ENCODE measurements at places on chromosomes 7 and 10.

DNA sequence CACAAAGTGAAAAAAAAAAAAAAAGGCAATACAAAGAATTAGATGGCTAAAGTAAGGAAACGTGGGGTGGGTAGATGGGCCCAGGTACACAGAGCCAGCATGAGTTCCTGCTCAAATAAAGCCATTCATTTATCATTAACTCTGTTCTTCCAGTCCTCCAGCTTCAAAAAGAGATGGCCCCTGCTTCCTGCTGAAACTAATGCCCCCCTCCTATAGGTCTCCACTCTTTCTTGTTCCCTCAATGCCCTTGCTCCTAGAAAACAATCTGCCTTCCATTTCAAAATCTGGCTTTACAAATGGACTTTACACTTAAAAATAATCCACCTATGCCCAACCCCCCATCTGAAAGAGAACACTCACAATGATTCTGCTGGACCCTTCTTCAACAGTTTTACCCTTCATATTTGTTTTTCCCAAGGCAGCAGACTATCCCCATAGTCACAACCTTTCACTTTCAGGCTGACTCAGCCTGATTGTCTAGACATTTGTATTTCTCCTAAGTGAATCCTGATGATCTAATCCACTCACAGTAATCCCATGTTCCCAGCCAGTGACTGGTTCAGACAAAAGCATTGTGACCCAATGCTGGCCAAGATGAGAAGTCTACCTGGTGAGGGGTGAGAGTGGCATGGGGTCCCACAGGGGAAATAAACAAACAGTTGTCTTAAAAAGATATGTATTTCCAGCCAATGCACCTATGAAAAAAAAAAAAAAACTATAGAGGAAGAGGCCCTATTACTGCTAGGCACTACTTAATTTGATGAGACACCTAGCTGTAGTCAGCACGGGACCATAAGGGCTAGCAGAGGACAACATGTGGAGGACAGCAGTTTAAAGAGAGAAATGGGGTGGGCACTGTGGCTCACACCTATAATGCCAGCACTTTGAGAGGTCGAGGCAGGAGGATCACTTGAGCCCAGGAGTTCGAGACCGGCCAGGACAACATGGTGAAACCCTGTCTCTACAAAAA lies 74.6 kb upstream of the GRID1 start:
- no peak for DNase-seq

GRCh38 chr10:102393411-102394078 lies 2.0 kb upstream of the NFKB2 start:
- no peak for DNase-seq

- DNase-seq: no peak
Observed at GRCh38 chr7:74148491-74148890, 25.7 kb upstream of the EIF4H start.

DNA sequence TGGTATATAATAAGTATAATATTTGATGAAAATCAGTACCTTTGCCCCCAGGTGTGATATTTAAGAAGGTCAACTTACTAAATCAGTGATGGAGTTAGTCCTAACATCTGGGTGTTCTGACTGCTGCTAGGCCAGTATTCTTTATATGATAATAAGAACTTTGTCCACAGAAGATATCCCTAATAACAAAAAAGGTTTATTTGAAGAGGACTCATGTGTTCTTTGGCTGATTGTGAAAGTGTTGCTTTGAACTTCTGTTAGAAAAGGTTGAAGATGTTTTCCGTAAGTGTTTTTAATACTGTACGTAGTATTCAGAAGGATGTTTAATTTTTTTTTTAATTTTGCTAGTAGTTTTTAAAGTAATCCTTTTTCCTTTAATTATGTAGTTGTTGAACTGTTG lies 10.2 kb downstream of the PTEN start:
- no peak for DNase-seq

- no peak for DNase-seq
Observed at GRCh38 chr7:69651101-69651590, 52.9 kb downstream of the AUTS2 start.

DNA sequence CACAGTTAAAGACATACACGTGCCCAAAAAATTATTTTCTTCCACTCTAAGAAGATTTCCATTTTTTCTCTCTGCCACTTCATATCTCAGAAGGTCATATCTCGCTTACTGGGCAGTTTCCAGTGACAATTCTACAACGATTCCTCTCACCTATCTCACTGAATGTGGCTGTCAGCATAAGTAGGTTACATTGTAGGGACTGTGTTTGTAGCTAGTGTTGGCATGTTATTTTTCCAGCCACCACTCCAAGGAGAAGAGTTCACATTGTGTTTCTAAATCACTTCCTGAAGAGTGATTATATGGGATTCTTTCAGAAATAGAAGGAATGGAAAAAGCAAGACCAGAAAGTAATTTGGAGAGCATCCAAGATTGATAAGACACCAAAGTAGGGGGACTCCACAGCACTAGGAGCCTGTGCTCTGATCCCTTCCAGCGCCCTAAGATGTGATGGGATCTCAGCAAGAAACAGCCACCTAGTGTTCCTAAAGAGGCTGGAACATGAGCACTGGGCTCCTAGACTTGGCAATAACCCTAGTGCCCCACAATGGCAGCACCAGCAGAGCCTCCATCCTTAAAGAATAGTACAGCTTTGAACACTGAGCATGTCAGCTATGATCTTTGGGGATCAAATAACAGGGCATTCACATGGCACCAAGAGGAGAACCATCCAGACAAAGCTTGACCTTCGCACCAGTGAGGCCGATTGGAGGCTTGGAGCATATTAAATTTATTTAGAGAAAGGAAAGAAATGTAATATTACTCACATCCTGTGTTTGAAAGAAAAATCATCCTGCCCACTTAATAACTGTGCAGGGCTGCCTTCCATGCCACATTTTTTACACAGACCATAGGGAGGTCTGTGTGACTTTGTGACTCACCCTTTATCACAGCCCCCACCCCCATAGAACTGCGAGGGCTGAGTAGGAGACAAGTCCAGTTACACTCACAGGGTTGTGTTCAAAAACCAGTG lies 51.8 kb downstream of the CAV1 start:
- no peak for DNase-seq

GRCh38 chr10:34791947-34792346 lies 23.1 kb downstream of the PARD3 start:
- DNase-seq: no peak

DNA sequence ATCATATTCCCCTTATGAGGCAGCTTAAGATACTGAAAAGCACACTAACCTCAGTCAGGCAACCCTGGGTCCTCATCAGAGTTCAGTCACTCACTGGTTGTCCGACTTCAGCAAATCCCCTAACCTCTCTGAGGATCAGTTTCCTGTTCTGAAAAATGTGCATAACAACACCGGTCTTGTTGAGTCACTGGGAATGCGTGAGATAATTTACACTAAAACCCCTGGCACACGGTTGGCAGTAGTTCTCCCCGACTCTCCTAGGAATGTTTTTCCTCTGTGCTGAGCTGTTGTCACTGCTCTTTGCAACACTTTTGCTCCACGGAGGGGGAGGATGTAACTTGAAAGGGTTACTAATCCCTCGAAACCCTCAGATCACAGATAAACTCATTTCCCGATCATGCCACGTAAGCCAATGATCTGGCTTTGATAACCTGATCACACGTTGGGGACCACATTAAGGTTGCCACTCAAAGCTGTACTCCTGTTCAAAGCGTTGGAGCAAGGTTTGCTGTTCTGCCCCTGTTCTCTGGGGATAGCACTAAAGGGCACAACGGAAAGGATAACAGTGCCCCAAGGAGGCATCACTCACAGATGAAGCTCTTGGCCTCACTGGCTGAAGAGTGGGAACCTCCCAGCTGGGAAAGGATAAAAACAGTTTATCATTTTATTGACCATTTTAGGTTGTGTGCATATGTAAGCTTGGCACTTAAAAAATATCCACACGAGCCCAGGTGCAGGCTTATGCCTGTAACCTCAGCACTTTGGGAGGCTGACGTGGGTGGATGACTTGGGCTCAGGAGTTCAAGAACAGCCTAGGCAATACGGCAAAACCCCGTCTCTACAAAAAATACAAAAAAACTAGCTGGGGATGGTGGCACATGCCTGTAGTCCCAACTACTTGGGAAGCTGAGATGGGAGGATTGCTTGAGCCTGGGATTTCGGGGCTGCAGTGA lies 5.0 kb upstream of the RBM17 start:
- DNase-seq: no peak

- DNase-seq: no peak
Observed at GRCh38 chr7:1260244-1260635, 27.6 kb downstream of the UNCX start.

DNA sequence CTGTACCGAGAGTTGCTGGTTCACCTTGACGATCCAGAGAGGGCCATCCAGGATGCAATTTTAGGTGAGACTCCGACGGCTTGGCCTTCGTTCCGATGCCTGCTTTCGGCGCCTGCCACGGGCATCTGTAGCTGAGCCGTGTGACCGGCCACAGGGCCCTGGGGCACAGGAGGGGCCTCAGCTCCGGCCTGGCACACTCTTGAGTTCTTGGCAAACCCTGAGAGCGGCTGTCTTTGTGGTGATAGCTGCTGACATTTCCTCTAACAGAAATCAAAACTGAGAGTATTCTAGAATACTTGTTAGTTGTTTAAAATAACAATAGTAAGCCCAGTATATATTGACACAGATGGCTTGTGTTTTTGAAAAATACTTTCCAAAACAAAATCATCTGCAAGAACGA lies 52.2 kb upstream of the SUN1 start:
- DNase-seq: no peak

GRCh38 chr7:36600869-36601530 lies 123.3 kb downstream of the AOAH start:
- no peak for DNase-seq

DNA sequence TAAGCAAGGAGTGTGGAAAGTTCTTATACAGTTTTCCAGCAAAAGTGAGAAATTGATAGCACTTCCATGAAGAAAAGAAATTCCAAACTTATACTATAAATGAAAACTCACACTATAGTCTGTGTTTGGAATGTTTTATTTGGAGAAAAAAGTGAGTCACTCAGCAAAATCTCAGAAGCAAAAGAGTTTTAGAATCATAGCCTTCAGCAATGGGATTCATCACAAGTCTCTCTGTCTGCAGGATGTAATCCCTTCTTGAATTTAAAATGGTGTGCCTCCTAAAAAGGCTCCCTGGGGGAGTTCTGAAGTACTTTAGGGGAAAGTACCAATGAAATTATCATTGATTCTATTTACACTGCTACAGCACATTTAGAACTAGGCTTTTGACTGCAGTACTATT lies 756.4 kb downstream of the XPNPEP1 start:
- no peak for DNase-seq

DNA sequence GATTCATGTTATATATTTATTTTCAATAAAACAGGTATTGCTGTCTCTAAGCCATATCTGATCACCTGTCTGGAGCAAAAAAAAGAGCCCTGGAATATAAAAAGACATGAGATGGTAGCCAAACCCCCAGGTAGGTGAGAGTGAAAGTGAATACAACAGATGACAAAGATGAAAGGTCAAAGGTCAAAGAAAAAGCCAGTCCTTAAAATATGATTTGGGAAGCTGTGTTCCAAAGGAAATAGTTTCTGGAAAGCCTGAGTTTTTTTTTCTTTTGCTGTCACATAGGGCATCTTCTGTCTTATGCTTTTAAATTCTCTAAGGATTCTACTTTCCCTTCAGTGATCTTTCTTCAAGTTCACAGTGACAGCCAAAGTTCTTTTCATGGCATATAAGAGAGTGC lies 25.9 kb downstream of the ZNF107 start:
- DNase-seq: no peak

DNA sequence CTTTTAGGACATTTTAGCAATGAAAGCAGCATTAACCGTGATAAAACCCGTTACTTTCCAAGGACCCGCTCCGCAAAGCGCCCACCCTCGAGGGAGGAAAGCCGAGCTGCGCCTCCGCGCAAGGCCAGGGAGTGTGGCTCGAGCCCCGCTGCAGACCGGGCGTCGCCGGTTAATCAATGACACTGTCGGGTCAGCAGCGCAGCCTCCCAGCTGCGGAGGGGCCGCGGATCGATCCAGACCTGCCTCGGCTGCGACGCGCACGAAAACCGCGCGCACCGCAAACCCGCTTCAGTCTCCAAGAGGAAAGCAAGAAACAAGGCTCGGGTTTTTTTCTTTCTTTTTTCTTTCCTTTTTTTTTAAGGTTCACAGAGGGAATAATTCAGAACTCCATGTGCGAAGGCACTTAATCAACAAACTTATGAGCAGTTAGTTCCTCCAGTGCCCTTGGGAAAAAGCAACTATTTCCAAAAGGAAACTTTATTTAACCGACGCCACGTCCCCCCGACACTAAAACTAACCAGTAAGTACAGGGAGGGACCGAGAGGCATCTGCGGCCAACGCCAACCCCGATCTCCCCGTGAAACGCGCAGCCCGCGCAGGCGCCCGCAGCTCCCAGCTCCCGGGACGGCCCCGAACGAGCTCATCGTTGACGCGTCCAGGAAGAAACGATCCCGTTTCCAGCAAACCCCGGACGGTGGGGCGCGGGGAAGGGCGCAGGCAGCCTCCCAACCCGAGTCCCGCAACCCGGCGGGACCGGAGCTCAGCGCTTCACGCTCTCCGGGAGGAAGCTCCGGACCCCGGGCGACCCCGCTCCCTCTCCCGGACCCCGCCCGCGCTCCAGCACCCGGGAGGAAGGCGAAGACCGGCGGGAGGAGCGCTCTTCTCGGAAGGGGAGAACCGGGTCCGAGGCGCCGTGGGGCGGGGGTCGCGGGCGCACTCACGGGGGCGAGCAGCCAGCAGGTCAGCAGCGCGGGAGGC lies 598 bp downstream of the VIPR2 start:
- DNase-seq: no peak

- no peak for DNase-seq
Observed at GRCh38 chr10:31604646-31605170, 285.7 kb downstream of the ZEB1 start.

GRCh38 chr7:7707806-7708205 lies 10.6 kb downstream of the RPA3 start:
- no peak for DNase-seq

DNA sequence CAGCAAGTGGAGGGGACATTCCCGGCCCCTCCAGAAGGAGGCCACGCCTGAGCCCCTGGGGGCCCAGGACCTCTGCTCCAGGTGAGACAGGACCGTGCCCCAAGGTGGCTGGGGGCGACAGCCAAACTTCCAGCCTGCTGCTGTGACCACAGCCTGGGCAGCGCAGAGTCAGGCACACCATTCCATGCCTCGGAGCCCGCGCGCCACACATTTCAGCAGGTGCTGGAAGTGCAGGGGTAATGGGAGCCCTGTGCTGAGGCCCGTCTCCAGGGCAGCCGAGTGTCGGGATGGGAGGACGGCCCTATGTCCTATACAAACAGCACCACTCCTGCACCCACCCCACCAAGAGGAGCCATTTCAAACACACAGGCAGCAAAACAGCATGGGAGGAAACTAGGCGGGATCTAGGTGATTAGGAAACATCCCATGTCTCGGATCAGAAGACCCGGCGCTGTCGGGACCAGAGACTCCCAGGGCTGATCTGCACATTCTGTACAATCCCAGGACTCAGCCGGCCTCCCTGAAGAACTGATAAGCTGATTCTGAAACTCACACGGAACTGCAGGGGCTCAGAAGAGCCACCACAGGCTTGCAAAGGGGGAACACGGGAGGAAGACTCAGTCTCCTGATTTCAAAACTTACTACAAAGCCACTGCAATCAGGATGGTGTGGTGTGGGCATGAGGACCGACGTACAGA lies 272.3 kb downstream of the ELFN1 start:
- DNase-seq: no peak
